ENCODE measurements at places on chromosomes 13 and 19.

- no peak for DNase-seq
Observed at GRCh38 chr13:42112864-42113263, 64.4 kb downstream of the DGKH start.

DNA sequence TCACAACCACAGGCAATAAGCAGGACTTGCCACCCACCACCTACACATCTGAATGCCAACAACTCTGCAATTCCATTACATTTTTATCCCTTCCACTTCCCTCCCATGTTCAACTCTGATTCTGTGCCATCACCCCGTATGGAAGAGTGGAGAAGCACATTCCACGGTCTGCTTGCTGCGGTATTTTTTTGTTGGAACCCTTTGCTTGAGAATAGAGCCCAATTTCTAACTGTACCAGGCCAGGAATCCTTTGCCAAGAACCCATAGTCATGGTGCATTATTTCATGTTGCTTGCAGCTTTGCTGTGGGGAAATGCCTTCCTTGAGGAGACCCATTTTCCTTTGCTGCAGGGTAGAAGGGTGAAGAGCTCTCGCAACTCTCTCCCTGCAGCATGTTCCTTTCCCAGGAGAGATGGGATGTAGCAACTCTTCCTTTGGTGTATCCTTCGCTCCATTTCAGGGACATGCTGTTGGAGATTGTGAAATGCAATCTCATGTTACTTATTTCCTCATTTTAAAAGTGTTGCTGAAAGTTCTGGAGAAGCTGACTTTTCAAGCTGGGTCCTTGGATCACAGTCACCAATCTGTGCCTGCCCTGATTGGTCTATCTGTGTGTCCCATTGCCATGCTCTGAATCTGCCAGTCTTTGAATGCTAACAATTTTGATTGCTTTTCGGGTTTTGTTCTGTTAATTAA is 69.8 kb upstream of the STARD13 start:
- peak; percentile 38 for DNase-seq

- no peak for DNase-seq
Observed at GRCh38 chr13:34458756-34459715, 483.0 kb upstream of the NBEA start.

- DNase-seq = no peak
Observed at GRCh38 chr13:29704648-29705047, 109.2 kb upstream of the SLC7A1 start.

DNA sequence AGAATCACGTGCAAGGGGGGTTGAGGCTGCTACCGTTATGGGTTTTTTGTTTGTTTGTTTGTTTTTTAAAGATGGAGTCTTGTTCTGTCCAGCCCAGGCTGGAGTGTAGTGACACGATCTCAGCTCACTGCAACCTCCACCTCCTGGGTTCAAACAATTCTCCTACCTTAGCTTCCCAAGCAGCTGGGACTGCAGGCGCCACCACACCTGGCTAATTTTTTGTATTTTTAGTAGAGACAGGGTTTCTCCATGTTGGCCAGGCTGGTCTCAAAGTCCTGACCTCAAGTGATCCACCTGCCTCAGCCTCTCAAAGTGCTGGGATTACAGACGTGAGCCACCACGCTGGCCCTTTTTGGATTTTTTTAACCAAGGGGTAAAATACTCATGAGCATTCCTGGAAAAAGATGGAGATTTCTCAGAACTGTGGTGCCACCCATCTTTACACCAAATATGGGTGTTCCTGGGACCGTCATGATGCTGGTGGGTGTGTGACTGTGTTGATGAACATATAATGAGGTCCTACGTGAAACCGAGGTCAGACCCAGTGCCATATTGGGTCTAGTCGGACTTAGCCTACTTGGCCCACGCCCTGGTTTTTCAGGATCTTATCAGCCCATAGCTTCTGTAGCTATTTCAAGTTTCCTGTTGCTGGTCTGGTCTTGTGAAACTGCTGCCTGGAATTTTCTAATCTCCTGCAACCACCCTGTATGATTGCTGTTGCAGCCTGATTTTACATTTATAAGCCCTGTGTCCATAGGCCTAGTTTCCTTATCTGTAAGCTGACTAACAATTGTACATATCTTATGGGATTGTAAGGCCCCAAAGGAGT is 6.2 kb downstream of the PPP1R15A start:
- peak; percentile 99 for DNase-seq

Measured in hematopoietic multipotent progenitor cell treated with erythropoietin and hydrocortisone succinate and interleukin-3 and kit ligand, for 4 days (in vitro differentiated cells).